ENCODE measurements at places on chromosomes 1 and 21.

GRCh38 chr1:25614501-25615171 lies 2.0 kb upstream of the MAN1C1 start:
- DNase-seq: no peak

DNA sequence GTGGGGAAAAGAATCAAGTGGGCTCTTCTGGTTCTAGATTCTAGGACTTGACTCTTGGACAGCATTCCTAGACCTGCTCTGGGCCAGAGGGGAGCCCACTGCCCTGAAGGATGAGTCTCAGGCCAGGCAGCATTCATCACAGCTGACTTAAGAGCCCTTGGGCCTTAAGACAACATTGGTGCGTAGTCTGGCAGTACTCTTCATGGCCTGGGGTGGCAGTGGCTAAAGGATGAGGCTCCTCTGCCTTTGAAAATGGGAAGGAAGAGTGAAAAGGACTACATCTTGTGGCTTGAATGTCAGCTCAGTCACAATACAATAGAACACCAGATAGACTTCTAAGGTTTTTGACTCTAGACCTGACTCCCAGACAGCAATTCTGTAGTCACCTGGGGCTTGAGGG lies 1415.1 kb upstream of the PRMT6 start:
- DNase-seq: no peak

- DNase-seq: no peak
Observed at GRCh38 chr1:118926261-118926660, 61.9 kb downstream of the TBX15 start.

GRCh38 chr1:235313262-235313661 lies 14.7 kb downstream of the ARID4B start:
- no peak for DNase-seq

DNA sequence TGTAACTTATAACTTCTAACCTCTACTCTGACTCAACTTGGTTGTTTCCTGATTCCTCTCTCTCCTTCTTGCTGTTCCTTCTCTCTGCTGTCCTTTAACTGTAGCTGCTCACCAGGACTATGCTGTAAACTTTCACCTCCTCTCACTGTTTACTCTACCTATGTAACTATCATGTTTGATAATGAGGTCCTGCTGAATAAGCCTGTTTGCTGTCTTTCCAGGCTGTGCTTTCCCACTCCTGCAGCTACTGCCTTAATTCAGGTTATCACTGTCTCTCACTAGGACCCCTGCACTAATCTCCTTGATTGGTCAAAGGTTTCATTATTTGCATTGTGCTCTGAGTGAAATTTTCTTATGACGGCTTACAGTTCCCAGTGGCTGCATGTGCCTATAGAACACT lies 633.9 kb upstream of the PTBP2 start:
- no peak for DNase-seq

All from suppressor macrophage (primary cell).